ENCODE measurements at places on chromosomes 2 and 18. TPM values are rescaled to one million over a fixed set of nuclear protein-coding genes. Genes with fewer than 3 reads are reported as not detected.

Gene RNF25
- total RNA-seq, result 34.6 TPM

GRCh38 chr18:56953428-56954198 lies 193.3 kb upstream of the BOD1L2 start:
- H3K4me3 ChIP-seq, result no peak overlapping the region
- no peaks in the 10 kb centered on the region for H3K36me3 ChIP-seq
- peaks cover 11% of the 10 kb centered on the region for H3K4me1 ChIP-seq
- H3K27ac ChIP-seq, result no peak overlapping the region
- H3K27me3 ChIP-seq, result no peaks in the 10 kb centered on the region
- DNase-seq, result no peak

DNA sequence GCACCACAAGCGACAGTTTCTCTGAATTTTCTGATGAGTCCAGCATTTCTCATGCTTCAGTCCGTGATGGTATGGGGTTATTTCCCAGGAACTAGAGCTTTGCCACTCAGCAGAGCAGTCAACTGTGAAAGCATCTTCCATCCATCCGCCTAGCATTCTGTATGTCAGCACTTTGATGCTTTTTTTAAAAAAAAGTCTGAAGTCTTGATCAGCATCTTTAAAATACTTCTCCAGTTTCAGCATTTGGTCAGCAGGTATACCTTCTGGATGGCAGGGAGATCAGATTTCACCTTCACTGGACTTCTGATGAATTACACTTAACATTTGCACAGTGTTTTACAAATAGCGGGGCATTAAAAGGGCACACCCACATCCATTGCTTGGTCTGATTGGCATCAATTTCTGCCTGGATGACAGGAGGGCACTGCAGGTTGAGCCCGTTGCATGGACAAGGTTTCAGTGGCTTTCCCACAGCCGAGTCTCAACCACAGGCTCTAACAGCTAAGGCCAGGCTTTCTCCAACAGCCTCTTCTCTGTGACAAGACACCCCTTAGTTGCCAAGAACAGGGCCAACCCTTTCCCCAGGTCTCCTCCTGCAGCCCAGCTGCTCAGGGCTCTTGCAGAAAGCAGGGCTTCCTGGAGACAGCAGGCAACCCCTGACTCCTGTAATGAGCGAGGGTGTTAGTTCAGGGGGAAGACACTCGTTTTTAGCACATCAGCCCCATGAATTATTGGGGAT lies 54.0 kb downstream of the EMILIN2 start:
- H3K27ac ChIP-seq, result no peak overlapping the region
- DNase-seq, result no peak
- H3K36me3 ChIP-seq, result no peaks in the 10 kb centered on the region
- peaks cover 4% of the 10 kb centered on the region for H3K27me3 ChIP-seq

- H3K27me3 ChIP-seq, result peaks cover 2% of the 10 kb centered on the region
- DNase-seq, result no peak
- peaks cover 3% of the 10 kb centered on the region for H3K4me1 ChIP-seq
These were observed 138.7 kb downstream of the SPP2 start for GRCh38 chr2:234189230-234189629.

DNA sequence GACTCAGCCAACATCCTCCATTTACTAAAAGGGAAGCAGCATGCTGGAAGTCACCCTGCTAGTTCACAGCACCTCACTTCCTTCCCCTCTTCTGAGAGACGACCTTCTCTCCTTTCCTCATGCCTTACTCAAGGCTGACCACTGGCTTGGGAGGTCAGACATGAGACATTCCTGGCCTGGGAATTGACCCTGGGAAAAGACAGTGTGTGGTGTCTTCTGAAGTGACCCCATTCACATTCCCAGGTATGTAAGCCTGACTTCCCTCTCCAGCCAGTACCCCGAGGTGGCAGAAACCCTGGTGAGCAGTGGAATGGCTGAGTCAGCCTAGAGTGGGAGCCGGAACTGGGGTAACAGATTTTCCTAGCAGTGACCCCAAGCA lies 92.4 kb downstream of the PLB1 start:
- peaks cover 22% of the 10 kb centered on the region for H3K4me1 ChIP-seq
- peaks cover 5% of the 10 kb centered on the region for H3K27me3 ChIP-seq
- no peaks in the 10 kb centered on the region for H3K36me3 ChIP-seq
- no peak overlapping the region for H3K4me3 ChIP-seq
- no peak for DNase-seq

- H3K36me3 ChIP-seq, result no peaks in the 10 kb centered on the region
- H3K27me3 ChIP-seq, result no peaks in the 10 kb centered on the region
- no peak for DNase-seq
- H3K27ac ChIP-seq, result no peak overlapping the region
These were observed 230.7 kb downstream of the RND3 start for GRCh38 chr2:150256736-150257135.

- no peaks in the 10 kb centered on the region for H3K36me3 ChIP-seq
- H3K27ac ChIP-seq, result no peak overlapping the region
- no peaks in the 10 kb centered on the region for H3K27me3 ChIP-seq
- H3K4me3 ChIP-seq, result no peak overlapping the region
- H3K4me1 ChIP-seq, result peaks cover 9% of the 10 kb centered on the region
- DNase-seq, result no peak
These were observed 34.2 kb downstream of the MRPS9 start for GRCh38 chr2:105072039-105072438.

Measured in glutamatergic neuron (in vitro differentiated cells).